ENCODE measurements at places on chromosomes 4 and X.

- DNase-seq: no peak
Observed at GRCh38 chrX:71105628-71106027, 912 bp downstream of the CXorf65 start.

- no peak for DNase-seq
Observed at GRCh38 chrX:115591856-115592842, 31.2 kb downstream of the PLS3 start.

DNA sequence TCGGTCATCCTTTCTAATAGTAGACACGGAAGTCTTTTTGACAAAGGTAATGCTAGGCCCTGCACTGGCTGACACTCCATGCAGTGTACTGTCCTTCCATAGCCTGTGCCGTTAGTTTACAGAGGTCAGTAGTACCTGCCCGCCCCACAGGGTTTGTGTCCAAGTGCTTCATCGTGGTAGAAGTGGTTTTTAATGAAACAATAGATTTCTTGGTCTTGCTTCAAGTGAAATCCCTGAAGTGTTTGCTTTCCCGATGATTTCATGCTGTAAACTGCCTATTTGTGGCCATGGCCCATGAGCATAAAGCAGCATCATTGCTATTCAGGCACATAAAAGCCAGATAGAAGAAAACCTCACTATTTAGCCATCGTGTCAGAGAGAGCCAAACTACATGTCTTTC is 139.3 kb downstream of the GPR143 start:
- no peak for DNase-seq

DNA sequence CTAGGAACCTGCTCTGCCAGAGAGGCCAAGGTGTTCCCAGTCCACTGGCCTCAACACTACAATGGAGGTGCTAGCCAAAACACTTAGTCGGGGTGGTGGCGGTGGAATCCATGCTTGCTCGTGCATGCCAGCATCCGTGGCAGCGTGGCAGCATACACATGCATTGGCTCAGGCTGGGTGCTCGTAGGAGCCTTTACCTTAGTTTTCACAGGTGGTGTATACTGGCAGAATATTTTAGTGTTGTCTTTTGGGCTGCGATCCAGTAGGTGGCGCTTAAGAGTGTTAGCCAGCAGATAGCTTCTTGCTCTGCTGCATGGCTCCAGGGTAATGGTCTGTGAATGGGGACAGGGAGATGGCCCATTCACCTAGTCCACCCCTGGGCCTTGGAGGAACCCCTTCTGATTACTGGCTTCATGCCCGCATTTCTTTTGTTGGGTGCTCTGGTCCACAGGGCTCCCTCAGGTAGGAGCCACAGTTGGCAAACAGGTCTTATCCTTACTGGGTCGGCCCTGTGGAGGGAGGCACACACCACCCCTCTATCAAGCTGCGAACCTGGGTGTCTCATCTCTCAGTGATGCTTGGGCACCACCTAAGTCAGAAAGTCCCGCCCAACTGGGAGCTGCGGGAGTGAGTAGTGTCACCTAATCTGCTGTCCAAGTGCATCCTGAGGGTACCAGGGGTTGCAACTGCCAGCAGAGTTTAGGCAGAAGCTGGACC is 40.0 kb downstream of the RIPPLY1 start:
- DNase-seq: no peak

DNA sequence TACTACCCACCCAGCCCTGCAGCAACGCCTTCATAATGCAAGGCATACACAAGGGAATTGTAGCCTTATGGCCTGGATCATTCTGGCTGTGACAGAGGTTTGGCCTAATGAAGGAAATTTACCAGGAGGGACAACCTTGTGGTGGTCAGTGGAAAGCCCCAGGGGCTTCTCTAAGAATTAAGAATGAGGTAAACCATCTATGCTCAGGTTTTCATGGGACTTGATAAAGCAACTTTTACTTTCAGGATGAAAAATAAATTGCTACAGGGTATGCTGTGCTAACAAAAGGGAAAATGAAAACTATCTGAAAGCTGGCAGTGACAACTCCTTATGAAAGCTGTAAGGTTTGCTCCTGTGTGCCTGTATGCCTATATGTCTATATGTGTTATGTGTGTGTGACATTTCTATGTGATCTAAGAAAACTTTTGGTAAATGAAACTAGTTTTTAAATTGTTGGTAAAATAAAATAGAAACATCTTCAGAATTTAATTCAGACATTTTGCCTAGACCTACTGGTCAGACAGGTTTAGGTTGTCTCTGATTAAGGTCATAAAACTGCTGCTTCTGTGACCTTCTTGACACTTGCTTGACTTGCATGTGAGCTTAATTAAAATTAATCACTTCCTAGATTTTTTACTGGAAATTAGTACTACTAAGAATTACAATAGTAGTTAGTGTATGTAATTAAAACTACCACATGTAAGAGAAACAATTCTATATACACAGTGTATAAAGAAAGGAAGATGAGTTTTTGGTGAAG is 19.9 kb upstream of the TXK start:
- no peak for DNase-seq

- no peak for DNase-seq
Observed at GRCh38 chr4:91846233-91846632, 457.5 kb upstream of the GRID2 start.

DNA sequence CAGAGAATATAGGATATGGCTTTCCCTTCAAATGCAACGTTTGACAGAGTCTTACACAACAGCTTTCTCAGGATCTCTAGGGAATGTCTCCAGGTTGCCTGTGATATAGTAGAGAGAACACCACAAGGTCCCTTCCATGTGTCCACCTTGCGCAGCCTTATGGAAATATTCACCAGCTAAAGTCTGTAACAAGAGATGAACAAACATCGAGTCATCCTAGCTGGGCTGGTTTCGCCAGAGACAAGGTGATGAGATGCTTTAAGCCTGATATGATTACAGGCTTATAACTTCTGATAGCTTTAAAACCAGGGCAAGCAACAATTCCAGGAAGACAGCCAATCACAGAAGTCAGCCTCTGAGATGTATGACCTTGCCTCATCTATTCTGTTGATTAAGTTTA is 83.8 kb downstream of the SEL1L3 start:
- DNase-seq: no peak

GRCh38 chrX:38494239-38494823 is 67.0 kb upstream of the TSPAN7 start:
- no peak for DNase-seq

DNA sequence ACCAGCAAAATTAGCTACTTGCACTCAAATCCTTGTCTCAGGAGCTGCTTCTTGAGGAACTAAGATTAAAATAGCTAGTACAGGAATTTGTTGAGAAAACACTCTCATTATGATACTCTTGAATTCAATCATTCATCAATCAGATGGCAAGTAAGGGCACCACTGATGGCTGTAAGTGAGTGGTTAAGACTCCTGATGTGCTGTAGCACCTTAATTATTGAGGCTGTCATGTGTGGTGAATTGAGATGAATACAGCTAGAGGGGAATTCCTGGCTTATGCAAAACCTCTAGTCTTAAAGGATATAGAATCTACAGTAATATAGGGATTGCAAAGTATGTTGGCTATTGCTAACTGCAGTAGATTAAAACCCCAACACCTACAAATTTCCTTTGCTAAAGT is 509.1 kb downstream of the IQCM start:
- no peak for DNase-seq

DNA sequence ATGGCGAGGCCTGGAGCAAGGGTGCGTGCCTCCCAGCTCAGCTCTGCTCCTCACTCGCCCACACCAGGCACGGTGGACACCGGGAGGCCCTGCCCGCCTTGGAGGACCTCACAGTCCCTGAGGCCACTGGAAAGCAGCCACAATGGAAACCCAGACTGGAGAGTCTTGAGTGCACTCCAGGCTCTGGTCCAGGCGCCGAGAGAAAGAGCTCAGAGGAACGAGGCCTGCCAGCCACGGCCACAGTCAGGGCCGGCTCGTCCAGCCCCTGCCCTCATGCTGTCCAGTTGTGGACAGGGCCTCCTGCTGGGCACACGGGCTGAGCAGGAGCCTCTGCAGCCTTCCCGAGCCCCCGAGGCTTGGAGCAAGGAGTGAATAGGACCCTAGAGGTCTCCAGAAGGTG is 53.3 kb upstream of the GRPEL1 start:
- no peak for DNase-seq

- no peak for DNase-seq
Observed at GRCh38 chr4:26854701-26855100, 5.9 kb upstream of the STIM2 start.

DNA sequence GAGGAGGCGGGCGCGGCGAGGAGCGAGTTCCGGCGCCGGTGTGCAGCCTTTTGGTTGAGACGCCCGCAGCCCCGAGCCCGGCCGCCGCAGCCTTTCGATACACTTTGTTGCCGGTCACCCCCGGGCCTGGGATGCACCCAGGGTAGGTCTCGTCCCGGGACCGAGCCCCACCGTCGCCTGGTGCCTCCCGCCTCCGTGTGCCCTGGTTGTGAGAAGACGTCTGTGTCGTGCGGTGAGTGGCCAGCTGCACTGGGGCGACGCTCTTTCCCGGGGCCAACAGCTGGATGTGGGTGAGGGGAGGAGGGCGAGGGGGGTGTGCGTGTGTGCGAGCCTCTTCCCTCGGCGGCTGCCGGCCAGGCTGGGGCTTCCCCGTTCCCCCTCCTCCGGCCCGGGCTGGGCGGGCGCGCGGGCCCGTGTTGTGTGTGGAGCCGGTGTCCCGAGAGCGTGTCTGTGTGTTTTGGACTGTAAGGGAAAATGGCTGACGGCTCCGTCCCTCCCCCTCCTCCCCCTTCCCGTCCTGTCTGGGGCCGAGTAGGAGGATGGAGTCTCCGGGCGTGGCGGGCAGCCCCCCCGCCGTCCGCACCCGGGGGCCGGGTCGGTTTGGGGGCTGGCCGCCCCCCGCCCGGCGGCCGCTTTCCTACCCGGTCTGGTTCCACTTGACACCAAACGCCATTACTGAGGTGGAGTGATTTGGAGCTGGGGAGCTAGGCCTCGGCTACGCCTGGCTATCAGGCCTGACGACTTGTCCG is 807 bp downstream of the USP9X start:
- no peak for DNase-seq

DNA sequence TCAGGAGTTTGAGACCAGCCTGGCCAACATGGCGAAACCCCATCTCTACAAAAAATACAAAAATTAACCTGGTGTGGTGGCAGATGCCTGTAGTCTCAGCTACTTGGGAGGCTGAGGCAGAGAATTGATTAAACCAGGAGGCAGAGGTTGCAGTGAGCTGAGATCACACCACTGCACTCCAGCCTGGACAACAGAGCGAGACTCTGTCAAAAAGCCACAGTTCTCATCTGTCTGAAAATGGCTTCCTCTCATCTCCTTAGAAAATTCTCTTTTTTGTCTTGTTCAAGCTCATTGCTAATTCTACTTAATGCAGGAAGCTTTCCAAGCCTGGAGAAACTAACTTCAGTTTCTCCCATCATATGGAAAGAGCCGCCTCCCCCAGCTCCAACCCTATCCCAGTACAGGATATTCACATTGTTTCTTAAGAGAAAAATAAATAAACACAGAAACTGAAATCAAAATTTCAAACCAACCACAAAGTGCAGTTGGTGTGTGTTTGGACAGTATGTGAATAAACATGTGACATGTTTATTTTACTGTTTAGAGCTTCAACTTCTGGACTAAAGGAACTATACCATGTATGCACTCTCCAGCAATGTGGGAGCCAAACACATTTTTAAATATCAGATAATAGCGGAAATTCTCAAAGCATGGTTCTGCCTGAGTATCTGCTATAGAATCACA is 55.0 kb upstream of the GAB1 start:
- DNase-seq: no peak

GRCh38 chrX:39957816-39958566 is 139.8 kb downstream of the BCOR start:
- no peak for DNase-seq

GRCh38 chr4:12846368-12846767 is 637.8 kb downstream of the RAB28 start:
- DNase-seq: no peak

DNA sequence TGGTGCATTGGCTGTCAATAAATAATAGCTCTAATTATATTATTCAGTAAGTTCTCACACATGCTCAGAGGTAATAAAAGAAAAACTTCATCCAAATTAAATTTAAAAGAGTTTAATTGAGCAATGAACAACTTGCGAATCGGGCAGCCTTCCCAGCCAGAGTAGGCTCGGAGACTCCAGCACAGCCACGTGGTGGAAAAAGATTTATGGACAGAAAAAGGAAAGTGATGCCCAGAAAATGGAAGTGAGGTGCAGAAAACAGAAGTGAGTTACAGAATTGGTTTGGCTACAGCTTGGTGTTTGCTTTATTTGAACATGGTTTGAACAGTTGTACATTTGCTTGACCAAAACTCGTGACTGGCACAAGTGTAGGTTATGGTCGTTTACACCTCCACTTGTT is 13.6 kb upstream of the BOD1L1 start:
- no peak for DNase-seq
